ENCODE measurements at places on chromosomes 7 and 10.

DNA sequence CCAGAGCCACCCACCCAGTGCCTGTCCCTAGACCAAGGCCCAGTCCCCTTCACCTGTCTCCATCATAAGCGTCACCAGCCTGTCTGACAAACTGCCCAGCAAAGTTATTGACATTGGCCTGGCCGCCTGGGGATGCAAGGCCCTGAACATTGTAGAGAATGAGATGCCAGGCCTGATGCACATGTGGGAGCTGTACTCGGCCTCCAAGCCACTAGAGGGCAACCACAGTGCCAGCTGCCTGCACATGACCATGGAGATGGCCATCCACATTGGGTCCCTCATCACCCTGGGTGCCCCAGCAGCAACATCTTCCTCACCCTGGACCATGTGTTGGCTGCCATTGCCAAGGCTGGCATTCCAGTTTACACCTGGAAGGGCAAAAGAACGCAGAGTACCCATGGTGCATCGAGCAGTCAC is 63.7 kb upstream of the ANTXRL start:
- peak; percentile 31 for DNase-seq

- peak; percentile 14 for DNase-seq
Observed at GRCh38 chr7:36638140-36638539, 86.2 kb downstream of the AOAH start.

DNA sequence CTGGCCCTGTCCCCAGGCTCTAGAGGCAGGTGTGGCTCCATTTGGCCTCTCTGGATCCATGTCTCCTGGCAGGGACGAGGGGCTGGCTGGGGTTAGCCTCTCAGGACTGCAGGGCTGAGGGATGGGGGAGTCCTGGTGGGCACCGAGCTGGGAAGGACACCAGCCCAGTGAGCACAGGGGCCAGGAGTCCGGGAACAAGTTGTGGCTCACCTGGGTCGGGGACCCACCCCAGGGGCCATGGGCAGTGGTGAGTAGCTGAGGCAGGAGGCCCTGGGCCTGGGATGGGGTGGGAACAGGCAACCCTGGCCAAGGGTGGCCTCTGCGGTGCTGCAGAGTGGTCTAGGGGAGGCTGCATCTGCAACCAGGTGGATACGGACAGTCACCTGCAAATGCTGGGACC is 24.1 kb downstream of the ANTXRL start:
- no peak for DNase-seq

DNA sequence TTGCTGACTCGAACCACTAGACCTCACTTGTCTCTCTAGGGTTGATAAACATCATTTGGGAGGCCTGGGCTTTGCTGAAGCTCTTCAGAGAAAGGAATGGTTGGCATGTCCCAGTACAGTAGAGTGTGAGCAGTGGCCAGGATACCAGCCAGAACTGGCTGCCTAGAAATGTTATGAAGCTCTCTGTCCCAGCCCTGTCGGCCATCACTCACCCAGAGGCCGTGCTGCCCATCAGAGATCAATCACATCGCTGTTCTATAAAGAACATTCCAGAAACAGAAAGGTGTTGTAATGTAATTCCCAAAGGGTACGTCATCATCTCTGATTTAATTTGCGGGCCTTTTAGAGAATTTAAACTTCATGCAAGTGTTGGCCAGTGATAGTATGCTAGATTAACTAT is 111.5 kb downstream of the PRPF18 start:
- DNase-seq = no peak

- DNase-seq = no peak
Observed at GRCh38 chr7:54722502-54722901, 36.5 kb downstream of the SEC61G start.

DNA sequence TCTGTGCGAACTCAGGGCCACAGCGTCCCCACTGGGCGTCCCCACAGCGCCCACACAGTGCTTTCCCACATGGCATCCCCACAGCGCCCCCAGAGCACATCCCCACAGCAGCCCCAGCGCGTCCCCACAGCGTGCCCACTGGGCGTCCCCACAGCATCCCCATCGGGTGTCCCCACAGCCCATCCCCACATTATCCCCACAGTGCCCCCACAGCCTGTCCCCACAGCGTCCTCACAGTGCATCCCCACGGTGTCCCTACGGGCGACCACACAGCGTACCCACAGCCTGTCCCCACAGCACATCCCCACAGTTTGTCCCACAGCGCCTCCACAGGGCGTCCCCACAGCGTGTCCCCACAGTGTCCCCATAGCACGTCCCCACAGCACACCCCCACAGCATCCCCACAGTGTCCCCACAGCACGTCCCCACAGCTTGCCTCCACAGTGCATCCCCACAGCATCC is 131.6 kb downstream of the ACTR3B start:
- DNase-seq = no peak

GRCh38 chr10:46296641-46297141 is 9.9 kb downstream of the ANTXRL start:
- peak; percentile 73 for DNase-seq

DNA sequence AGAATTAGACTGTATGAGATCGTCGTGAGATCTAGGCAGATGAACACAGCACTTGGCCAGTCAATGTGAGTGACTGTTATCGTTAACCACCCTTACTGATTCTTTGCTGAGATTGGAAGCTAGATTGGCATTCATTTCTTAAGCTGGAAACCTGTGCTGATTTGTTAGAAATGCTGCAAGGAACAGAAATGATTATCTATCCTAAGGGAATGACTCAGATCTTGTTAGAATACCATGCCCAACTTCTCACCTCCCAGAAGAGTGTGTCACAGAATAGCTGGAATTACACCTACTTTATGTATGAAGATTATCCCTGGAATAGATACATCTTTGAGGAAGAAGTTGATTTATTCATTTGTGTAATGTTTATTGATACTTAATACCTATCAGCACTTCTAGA is 275.2 kb downstream of the AUTS2 start:
- no peak for DNase-seq

DNA sequence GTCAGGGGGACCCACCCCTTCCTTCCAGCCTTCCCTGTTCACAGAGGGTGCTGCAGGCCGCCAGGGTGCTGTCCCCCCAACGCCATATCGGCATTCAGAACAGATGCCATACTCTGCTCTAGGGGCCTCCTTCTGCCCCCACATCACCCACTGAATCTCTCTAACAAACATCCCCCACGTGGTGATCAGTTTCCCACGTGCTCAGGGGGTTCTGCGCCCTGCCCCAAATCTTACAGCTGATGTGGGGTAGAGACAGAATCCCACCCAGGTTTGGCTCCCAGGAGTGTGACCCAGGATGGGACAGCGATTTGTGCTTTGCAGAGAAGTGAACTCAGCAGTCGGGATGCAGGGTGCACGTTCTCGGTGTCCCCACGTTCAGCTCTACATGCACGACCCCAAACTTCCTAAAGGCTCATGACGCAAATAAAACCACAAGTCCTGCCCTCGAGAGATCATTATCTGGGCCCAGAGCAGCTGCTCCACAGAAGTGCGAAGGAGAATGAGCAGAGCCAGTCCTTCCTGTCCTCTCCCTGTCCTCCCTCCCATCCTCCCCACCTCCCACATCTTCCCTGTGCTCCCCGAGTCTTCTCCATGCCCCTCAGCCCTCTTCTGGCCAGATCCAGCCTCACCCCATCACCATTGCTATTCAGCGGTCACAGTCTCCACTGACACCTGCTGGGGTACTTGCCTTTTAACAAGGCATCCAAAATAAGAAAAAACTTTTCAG is 423.4 kb downstream of the DNAJB6 start:
- DNase-seq = peak; percentile 78

- peak; percentile 92 for DNase-seq
Observed at GRCh38 chr10:133442191-133442966, 11.4 kb upstream of the SCART1 start.

GRCh38 chr10:5927306-5927705 is 37.3 kb downstream of the FBH1 start:
- no peak for DNase-seq

- DNase-seq = no peak
Observed at GRCh38 chr7:51318886-51319579, 2.4 kb upstream of the COBL start.

- no peak for DNase-seq
Observed at GRCh38 chr7:123749537-123749857, 694 bp upstream of the WASL start.

GRCh38 chr7:155709453-155709852 is 65.0 kb downstream of the RBM33 start:
- no peak for DNase-seq

DNA sequence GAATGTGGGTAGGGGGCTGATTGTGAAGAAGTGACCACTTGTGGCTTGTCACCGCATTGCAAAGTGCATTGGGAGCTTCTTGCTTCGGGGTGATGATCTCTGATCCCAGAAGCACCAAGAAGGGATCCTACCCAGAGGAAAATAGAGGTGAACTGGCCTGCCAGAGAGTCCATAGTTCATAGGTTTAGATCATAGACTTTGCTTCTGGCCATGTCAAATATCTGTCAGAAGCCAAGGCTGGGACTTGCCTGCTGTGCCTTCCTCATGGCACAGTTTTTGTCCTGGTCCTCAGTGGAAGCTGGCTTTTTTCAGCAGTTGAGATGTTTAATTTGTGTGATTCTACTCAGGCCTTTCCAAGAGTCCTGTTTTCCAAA is 1.1 kb downstream of the ZSWIM8 start:
- no peak for DNase-seq

GRCh38 chr10:72243822-72244437 is 27.9 kb upstream of the ASCC1 start:
- no peak for DNase-seq

- no peak for DNase-seq
Observed at GRCh38 chr10:70676511-70676910, 4.2 kb downstream of the ADAMTS14 start.

DNA sequence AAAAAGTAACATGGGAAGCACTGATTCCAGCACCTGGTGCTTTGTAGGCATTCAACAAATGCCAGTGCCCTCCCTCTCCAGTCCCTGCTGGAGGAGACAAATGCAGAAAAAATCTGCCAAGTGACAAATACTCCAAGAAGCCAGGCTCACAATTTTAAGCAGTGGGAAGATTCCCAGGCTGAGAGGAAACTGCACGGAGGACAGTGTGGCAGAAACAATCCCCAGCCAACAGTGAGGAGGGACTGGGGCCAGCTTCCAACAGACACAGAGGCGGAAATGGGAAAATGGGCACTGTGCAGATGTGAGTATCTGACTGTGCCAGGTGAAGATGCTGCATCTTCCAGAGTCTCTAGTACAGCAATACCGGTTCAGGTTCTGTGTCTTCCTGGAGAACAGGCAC is 106.3 kb downstream of the SLIT1 start:
- DNase-seq = no peak

DNA sequence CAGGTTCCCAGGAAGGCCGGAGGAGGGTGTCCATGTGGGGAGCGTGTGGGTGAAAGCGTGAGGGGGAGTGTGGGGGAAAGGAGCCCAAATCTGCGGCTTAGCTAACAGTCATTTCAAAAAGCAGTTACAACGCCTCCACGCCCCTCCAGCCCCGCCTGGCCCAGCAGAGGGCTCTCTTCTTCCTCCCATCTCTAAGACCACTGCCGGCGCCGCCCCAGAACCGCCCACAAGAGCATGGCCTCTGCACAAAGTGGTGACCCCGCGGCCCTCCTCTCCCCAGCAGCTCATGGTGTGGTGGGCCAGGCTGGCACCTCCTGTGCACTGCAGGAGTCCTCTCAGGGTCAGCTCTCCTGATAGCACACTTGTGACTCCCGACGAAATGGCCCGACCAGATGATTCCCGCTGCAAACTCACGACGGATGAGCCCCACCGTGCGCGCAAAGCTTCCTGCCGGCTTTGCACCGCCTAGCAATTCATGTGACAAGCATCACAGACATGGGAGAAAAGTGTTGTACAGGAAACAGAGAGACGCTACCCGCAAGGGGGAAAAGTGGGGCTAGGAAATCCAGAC is 12.4 kb upstream of the HUS1 start:
- peak; percentile 98 for DNase-seq

GRCh38 chr7:768881-769504 is 41.9 kb upstream of the PRKAR1B start:
- DNase-seq = peak; percentile 18

DNA sequence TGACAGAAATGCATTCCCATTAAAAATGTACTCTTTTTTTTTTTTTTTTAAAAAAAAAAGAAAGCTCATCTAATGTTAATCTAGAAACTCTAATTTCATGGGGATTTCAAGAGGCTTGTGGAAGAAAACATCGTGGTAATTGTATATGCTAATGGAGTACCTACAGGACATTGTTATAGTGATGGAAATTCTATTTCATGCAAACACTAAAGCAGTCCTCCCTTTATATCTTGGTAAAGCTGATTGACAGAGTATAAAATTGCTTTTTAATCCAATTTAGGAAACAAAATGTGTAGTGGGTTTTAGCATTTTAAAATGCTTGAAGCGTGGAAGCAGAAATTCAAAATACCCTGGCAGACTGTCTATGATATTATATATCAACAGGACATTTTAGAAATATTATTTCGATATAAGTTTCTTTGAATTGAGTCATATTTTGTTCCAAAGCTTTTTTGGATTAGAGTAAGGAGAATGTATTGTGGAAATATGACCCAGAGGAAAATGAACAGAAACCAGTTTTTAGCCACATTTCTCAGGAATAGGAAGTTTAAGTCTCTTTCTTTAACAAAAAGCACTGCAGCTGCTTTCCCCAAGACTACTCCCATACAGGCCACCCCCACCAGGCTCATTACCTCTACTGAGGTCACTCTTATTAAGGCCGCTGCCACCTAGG is 121.9 kb downstream of the WNT2 start:
- DNase-seq = no peak

DNA sequence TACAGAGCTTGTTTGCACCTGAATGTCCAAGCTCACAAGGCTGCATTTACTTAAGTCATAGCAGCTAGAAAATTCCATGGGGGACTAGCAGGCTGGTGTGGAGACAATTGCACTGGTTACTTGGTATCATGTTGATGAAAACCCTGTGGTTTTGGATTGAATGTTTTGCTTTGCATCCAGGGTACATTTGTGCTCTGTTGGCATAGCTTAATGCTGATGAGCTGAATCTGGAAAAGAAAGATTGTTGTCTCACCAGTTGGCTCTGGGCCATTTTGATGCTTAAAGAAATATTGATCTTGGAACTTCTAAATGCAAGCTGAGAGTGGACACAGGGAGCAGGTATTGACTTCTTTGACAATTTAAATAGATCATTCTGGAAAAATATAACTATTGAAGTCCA is 122.5 kb upstream of the MBL2 start:
- DNase-seq = no peak

- no peak for DNase-seq
Observed at GRCh38 chr10:23604613-23605012, 165.7 kb downstream of the OTUD1 start.
